Stimulated activated CD4-positive, alpha-beta T cell treated with anti-CD3 and anti-CD28 coated beads, Interleukin-1b, Interleukin-23, amount 100 ng/mL, for 24 hours (primary cell): ENCODE measurements at places on chromosomes 12 and 14.

DNA sequence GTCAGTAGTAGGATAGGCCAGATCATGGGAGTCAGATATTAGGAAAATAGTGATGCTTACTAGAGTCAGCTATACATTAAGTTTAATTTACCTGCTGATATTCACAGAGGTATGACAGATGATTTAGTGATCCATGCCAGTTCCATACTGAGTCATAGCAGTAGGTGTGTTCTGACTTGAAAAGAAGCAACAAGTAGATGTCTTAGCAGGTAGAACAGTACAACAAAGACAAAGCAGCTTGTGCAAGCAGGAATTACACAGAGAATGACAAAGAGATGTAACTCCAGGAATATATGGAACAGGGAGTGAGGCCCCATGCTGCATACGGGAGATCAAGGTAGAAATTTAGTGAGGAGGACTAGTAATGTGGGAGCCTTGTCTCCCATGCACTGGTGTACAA is 556.9 kb downstream of the SLC16A7 start:
- DNase-seq = no peak

GRCh38 chr12:53223389-53224060 is 8.5 kb downstream of the RARG start:
- DNase-seq = no peak

DNA sequence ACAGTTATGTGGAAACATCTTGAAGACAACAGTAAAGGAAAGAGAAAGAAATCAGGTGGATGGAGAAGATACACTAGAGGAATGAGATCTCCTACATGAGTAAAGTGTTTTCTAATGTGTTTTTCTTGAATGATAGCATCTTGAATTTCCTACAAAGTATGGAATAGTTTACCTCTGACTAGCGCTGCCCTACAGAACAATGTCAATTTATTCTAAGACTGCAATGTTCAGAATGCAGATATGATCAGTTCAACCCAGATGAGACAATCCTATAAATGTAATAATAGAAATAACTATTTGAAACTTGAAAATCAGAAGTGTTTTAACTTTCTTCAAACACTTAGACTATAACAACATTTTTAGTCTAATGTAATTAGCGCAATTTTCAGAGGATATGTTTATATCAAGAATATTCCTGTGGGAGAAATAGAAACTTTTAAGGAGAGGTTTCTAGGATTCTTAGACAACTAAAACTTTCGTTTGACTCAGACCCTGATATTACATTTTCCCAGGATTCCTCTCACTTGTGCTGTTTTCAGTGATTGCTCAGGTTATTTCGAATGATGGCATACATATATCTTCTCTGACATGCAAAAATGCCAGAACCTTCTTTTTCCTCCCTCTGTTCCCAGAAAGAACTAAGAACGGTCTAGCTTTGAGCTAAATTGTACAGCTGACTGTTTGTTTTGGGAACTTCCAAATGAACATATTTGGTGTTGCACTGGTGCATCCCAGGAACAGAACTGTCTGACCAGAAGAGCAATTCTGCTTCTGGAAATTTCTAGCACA is 1017.4 kb downstream of the DIO2 start:
- DNase-seq = no peak

DNA sequence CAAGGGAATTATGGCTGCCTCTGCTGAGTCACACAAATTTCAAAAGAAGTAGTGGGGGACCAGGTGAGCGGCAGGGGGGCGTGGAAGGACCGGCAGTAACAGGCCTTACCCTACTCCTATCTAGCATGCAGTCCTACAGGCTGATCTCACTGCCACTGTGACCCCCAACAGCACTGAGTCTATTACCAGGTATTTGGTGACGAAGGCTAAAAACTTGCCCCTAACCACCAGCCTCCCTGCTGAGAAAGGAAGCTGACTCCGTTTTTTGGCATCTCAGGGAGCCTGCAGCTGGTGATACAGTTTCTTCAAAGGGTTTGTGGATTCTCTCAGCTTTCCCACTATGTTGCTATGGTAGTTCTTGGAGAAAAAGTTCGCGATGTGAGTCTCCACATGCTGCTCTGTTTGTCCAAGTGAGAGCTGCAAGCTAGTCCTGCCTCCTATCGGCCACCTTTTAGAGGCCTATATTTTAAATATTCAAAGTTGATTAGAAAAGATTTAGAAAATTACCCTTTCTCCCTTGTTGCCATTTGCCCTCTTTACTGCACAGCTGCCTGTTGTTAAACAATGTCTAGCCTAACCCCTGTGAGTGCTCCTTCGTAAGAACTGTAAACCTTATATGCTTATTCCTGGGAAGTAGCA is 57.1 kb upstream of the SLCO1B1 start:
- no peak for DNase-seq

DNA sequence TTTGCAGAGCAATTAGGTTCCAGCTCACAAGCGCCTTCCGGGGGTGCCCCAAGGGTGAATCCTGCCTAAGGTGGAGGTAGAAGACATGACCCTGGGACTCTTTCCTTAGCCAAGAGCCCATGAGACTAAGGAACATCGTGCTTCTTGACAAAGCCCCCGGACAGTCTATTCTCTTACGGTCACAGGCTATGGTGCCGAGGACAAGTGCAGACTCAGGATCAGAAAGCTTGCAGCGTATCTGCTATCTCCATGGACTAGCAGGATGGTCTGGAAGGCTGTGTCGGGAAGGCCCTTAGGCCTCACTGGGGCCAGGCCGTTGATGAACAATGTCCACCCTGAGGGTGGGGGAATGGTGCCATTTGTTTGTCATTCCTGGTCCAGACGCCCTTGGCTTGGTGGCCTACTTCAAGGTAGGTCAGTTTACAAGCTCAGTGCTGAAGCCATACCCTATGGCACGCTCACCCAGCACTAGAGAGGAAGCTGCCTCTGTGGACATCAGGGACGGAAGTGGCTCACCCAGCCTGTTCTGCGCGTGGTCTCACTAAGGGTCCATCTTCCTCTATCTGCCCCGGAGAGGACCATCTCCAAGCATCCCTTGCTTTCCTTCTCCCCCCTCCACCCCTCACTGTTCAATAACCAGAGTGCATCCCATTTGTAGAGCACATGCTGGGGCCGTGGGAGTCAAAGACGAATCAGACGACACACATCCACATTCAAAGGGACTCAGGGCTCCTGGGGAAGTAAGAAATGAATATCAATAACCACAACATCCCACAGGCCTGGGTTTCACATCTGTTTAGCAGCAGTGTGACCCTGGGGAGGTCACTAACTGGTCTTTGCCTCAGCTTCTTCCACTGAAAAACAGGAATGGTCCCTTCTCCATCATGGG is 45.0 kb upstream of the IQSEC3 start:
- DNase-seq = no peak

DNA sequence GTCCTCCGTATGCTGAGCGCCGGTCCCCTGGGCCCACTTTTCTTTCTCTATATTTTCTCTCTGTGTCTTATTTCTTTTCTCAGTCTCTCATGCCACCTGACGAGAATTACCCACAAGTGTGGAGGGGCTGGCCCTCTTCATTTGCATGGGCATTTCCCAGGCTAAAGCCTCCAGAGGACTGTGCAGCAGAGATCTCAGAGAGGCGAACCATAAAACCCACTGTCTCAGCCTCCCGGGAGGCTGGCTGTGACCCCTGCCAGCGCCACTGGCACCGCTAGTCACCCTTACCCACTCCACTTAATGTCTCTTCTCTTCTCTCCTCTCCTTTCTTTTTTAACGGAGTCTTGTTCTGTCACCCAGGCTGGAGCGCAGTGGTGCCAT is 7.1 kb upstream of the SERPINA9 start:
- DNase-seq = no peak

GRCh38 chr12:125185740-125186470 is 120.7 kb downstream of the AACS start:
- DNase-seq = no peak

DNA sequence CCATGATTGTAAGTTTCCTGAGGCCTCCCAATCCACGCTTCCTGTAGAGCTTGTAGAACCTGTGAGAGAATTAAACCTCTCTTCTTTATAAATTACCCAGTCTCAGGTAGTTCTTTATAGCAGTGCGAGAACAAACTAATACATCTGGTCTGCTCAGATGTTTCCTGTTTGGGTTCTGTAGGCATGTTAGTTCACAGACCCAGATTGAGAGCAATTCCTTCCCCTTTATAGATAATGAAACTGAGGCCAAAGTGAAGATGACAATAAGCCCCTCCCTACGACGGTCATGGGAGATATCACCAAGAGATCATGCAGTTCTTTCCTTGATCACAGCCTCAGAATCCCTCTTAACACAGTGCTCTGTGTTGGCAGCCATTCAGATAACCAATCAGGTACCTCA is 76.5 kb upstream of the CLMN start:
- no peak for DNase-seq

DNA sequence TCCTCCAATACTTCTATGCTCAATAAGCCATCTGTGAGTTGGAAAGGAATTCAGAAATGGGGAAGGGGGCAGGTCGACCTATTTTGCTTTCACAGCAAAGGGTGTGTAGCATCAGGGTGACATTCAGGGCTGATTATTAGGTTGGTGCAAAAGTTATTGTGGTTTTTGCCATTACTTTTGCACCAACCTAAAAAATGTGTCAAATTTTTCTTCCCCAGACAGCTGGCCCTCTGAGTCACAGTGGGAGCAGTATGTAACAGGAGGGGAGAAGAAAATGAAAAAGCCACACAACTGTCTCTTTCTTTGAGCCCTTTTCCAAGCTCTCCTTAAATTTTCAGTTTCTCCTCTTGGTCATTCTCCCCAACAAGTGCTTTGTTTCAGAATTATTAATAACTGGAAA is 47.1 kb upstream of the GZMB start:
- no peak for DNase-seq

- DNase-seq = no peak
Observed at GRCh38 chr14:101020834-101021370, 117.4 kb upstream of the RTL1 start.

- no peak for DNase-seq
Observed at GRCh38 chr12:108547686-108548085, 13.3 kb downstream of the SART3 start.

DNA sequence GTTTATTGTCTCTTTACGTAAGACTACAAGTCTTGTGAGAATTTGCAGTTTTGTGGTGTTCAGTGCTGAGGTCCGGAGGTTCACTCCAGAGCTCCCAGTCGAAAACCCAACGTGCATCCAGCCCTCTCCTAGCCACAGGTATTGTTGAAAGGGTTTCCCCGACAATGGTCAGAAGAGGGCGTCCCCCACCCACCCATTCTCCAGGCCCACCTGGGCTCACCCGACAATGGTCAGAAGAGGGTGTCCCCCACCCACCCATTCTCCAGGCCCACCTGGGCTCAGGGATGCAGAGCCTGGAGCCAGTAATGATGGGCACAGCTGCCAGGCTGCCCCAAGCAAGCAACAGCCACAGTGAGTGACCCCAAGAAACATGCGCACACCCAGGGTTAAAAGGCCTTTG is 126.8 kb upstream of the EVL start:
- DNase-seq = no peak

DNA sequence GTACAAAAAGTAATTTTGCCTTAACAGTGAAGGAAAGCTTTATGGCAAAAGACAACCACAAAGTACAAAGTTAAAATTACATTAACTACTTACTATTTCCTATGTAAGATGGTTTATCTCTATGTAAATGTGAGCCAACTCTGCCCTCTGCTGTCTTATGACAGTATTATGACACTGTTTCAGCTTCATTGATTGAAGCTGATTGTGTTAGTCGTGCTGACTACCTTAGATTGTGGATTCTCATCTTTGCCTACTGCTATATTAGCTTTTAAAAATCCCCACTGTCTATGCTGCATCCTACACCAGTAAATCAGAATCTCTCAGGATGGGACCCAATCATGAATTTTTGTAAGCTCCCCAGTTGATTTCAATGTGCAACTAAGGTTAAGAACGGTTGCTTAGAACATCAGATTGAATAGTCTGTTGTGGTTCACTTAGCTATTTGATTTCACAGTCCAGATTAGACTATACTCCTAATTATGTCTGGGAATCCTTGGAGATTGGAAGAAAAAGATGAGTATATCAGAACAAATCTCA is 12.2 kb upstream of the SPTB start:
- DNase-seq = no peak

DNA sequence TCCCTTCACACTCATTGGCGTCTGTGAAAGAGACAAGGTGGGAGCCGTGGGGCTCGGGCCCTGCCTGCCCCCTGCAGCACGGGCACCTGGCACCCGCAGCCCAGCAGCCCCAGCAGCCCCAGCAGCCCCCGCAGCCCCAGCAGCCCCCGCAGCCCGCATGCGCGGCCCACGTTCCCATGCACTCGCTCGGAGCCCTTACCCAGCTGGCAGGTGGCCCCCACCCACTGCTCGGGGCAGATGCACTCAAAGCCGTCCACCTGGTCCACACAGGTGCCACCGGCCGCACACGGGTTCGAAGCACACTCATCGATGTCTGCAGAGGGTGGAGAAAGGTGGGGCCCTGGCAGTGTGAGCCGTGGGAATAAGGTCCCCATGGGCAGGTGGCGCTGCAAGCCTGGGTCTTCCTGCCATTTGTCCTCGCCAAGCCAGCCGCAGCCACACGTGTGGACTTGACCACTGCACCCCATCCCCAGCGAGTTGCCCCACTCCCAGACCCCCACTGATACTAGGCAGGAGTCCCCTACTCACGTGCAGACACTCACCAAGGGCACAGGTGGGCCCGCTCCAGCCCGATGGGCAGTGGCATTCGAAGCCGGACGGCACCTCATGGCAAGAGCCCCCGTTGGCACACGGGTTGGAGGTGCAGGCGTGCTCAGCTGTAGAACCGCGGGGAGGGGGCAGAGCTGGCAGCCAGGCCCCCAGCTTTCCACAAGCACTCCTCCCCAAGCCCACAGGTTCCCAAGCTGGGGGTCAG is 17.3 kb downstream of the JAG2 start:
- DNase-seq = no peak

GRCh38 chr12:19683178-19683927 is 244.1 kb downstream of the AEBP2 start:
- no peak for DNase-seq

- DNase-seq = no peak
Observed at GRCh38 chr12:86623267-86623666, 367.1 kb upstream of the MGAT4C start.

DNA sequence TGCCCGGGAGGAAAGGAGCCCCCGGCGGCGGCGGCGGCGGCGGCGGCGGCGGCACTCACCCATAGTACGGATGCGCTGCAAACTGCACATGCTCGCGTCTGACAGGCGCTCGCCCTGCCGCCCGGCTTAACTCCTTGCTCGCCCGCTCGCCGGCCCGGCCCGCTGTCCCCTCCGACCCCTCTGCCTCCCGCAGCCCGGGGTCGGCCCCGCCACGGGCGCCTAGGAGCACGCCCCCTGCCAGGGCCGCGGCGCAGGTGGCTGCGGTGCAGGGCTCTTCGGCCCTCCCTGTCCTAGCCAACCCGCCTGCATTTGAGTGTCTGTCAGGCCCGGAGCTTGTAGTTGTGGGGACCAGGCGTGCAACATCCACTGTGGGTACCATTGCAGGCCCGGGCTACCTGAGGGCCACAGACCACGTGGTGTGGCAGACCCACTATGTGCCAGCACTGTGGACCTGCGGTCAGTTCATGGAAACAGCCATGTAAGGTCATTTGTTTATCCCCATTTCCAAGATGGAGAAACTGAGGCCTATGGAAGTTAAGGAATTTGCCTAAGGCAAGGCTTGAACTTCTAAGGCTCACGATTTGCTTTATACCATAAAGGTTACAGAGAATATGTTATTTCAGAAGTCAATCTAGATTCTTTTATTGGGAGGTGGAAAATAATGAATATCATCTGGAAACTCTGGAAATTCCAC is 17.6 kb upstream of the PLEKHH1 start:
- no peak for DNase-seq
